ENCODE measurements at places on chromosomes 16 and 17.

DNA sequence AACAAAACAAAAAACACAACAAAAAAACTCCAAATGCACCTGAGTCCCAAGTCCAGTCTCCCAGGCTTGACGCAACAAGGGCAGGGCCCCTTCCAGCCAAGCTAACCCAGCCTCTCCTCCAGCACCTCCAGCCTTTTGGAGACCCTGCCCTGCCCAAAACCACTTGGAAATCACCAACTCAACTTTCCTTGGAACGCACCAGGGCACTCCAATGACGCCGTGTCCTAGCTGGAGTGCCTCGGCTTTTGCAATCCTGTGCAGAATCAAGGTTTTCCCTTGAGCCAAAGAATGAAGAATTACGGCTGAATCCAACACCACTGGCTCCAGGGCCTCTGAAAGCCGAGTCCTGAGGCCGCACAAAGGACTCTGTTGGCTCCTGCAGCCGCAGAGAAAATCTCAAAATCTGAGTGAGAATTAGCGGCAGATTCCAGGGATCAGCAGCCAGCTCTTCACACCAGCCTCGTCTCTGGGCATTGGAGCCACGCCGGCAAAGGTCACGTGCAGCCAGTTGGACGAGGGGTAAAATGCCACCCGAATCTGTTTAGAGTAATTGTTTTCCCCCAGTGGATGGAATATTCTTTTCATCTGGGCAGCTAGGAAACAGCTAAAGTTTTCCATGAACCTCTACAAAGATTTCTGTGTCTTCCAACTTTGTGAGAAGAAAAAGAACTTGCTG is 9.7 kb upstream of the BAIAP2 start:
- no peak for DNase-seq

DNA sequence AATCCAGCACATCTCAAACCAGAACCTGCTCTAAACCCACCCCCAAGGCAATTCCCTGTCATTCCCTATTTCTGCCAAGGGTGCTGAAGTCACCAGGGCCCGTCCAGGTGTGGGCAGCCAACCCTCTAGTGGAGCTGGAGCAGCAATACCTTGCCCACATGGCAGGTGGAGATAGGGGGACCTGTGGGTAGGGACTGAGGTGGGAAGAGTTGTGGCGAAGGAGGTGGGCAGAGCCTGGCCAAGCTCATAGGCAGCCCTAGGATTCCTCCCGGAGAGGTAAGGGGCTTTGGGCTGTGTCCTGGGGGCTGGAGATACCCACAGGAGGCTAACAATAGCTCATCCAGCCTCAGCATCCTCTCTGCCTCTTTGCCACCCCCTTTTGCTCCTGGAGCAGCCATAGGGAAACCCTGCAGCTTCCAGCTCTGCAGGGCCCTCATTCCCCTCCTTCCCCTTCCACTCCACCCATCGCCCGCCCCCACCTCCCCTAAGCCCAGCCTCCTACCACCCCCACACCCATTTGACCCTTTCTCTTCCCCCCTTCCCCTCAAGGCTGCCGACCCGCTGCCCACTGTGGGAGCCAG is 30.4 kb upstream of the CRHR1 start:
- no peak for DNase-seq

DNA sequence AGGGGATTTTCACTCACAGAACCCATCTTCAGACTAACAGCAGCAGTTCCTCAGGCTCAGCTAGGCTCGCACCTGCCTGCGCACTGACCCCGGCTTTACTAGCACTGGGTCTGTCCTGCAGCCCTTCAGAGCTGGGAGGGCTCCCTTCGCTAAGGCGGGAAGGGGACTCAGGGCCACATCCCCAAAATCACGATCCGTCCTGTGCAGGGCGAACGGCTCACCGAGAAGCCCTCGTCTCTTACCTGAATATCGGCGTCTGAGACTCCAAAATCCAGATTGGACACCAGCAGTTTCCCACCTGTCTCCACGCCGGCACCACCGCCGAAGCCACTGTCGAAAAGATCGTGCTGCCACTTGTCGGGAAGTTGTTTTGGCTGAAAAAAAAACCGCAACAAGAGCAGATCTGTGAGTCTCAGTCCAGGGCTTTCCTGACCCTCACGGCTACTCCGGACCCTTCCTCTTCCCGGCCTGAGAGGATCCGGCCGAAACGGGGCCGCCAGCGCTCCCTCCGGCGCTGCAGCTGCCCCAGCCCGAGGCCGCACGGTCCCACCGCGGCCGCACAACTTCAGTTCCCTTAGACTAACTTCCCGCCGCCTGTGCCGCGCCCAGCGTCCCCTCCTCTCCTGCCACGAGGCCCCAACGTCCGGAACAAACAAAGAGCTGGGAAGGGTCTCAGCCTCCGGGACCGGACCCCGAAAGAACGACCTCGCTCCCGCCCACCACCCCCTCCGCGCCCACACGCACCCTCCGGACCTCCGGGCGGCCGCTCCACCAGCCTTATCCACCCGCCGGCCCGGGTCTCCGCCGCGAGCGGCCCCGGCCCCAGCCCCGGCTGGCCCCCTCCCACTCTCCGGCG is 711 bp downstream of the ALYREF start:
- no peak for DNase-seq

GRCh38 chr17:45143767-45144198 is 4.5 kb upstream of the HEXIM1 start:
- no peak for DNase-seq

GRCh38 chr16:49635591-49636581 is 220.0 kb downstream of the ZNF423 start:
- DNase-seq: no peak

DNA sequence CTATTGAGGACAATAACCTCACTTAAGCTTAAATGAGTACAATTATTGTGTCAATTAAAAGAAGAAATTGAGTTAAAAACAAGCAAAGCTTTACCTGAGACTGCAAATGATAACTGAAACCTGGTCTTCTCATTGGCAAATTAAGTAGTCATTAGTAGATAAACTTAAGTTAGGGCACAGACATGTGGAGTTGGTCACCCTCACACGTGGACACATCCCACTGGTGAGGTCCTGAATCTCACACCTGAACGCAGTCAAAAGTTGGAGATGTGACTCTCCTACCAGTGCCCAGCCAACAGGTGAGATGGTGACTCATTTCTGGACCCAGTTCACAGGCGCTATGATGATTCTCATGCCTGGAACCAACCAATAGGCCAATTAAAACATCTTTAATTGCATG is 311.6 kb downstream of the FOXL1 start:
- no peak for DNase-seq

GRCh38 chr17:50421308-50422051 is 4.5 kb upstream of the ACSF2 start:
- DNase-seq: no peak

- no peak for DNase-seq
These were observed 64.9 kb downstream of the PLD6 start for GRCh38 chr17:17141279-17141678.

- DNase-seq: no peak
These were observed 21.5 kb downstream of the MARCHF10 start for GRCh38 chr17:62786646-62787045.

DNA sequence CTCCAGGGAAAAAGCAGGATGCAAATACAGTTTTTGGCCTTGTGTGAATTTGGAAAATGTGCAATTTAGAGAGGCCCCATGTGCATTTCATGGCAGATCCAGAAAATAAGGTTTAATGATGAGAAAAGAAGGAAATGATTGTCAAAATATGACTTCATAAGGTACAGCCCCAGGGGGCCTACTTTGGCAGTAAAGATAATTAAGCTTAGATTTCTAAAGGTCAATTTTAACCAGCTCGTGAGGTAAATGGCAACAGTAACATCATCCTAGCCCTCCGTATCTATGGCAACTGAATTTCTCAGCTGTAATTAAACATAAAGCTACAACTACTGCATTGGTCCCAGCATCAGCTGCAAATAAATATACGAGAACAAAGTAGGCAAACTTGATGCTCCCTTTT is 30.0 kb upstream of the PRSS54 start:
- no peak for DNase-seq

DNA sequence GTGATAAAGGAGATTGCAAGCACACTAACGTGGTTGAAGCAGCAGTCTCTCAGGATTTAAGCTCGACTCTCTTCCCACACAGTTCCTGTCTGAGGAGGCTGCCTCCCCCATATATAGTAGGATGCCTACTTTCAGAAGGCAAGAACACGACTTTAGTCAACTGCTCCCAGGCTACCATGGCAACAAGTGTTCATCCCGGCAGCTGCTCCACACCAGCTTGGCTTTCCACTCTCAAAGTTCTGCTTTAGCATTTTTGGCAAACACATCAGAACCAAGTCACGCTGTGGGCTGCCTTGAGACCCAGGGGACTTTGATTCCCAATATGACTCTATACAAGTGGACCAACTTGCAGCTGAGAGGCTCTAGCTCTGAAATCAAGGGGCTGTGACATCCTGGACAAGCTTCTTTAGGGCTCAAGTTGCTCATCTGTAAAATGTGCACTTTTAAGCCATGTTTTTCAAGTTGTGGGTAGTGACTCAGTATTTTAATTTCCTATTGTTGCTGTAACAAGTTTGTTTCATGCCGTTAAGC is 16.5 kb downstream of the ZP2 start:
- DNase-seq: no peak

DNA sequence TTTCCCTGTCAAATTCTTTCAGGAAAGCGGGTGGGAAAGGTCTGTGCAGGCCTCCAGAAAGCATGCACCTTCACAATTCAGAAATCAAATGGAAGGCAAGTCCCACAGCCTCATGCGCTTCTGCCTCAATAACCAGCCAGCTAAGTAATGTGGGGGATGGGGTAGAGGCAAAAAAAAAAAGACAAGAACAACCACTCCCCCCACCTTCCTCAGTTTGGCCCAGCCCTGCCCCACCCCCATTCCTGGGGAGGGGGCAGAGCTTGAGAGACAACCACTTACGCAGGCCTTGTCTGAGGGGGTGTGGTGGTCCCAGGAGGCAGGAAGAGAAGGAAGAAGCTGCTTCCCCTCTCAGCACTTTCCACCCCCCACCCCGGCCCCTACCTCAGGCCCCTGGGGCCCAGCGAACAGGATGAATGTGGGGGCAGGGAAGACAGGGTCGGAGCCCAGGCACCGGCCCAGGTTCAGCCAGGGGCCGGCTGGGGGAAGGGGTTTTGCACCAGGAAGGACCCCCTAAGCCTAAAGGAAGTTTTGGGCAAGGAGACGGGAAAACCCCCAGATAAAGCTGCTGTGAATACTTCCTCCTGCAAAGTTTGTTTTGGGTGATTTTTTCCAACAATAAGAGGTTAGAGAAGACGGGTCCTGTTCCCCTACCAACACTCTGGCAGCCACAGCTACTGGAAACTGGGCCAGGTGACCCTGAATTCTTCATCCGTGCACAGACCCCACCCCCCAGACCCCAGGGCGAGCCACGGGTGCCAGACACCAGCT is 1.2 kb downstream of the JUP start:
- DNase-seq: no peak

GRCh38 chr16:48870141-48870540 is 260.2 kb upstream of the N4BP1 start:
- no peak for DNase-seq

GRCh38 chr16:24626256-24626655 is 86.9 kb downstream of the RBBP6 start:
- DNase-seq: no peak

GRCh38 chr16:19289811-19290485 is 4.4 kb downstream of the CLEC19A start:
- DNase-seq: no peak

GRCh38 chr17:18267927-18268711 is 7.7 kb downstream of the MIEF2 start:
- no peak for DNase-seq

DNA sequence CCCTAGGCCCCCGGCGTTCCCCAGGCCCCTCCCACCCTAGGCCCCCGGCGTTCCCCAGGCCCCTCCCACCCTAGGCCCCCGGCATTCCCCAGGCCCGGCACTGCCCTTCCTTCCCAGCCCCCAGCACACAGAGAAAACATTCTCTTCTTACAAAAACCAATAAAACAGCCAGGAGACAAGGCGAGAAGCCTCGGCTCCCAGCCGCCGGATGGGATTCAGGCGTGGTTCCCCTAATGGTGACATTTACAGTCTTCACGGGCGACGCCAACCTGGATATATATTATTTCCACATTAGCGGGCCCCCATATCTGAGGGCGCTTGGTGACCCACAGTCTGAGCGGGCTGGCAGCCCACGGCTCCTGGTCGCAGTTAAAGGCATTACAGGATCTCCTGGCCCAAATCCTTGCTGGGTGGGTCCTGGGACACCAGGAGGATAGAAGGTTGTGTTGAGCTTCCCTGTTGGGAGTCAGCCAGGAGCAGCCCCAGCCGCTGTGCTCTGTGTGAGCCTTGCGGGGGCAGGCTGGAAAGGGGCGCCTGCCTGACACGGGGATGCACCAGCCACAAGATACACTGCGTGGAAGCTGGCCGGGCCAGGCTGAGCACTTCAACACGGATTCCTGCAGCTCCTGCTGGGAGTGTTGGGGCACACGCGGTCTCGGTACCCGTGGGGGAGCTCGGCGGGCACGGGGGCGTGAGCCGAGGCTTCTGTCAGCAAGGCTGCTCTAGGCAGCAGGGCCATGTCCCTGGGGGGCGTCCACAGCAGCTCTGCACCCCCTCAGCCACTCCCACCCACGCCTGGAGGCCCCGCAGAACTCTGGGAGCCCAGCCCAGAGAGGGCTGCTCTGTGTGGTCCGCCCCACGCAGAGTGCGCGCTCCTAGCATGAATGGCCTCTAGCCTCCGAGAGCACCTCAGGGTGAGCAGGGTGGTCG is 83.7 kb downstream of the LMF1 start:
- DNase-seq: no peak

GRCh38 chr17:10805911-10806310 is 2.0 kb upstream of the TMEM238L start:
- no peak for DNase-seq

DNA sequence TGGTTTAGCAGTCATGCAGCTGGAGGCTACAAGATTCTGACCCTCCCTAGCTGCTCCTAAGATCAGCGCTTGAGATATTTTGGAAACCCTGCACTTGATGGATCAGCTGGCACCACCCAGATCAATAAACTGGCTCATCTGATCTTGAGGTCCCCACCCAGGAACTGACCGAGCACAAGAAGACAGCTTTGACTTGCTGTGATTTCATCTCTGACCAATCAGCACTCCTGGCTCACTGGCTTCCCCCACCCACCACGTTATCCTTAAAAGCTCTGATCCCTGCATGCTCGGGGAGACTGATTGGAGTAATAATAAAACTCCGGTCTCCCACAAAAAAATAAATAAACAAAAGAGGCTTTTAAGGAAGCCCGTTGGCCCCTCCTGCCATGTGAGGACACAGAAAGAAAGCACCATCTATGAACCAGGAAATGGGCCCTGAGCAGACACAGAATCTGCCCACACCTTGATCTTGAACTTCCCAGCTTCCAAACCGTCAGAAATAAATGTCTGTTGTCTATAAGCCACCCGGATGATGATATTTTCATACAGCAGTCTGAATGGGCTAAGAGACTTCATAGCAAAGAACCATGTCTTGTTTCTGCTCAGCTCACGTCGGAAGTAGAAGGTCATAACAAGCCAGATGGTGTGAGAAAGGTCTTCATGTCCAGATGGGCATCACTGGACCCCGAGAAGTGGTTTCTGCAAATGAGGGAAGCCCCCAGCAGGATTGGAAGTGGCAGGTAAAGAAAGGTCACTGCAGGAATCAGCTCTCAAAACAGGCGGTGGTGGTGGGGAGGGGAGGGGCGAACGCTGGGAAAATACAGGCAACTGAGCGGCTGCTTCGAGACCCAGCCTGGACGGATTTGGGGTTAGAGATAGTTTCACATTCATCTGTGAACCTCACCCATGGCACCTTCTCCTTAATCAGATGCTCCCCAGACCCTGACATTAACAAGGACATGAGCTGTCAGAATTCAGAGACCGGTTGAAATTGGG is 19.8 kb upstream of the RPH3AL start:
- DNase-seq: no peak

- no peak for DNase-seq
These were observed 30.7 kb upstream of the RPTOR start for GRCh38 chr17:80513892-80514291.

Data from T-helper 1 cell (primary cell).